ENCODE measurements at places on chromosomes 12 and 14.
A peak's percentile ranks its signal among the peaks of the same experiment; 100 is the strongest.

GRCh38 chr14:54278665-54279295 lies 118.0 kb upstream of the CDKN3 start:
- DNase-seq, result no peak

- DNase-seq, result no peak
Measured at GRCh38 chr12:69866698-69867097, 41.7 kb downstream of the MYRFL start.

GRCh38 chr12:70661466-70662161 lies 24.4 kb upstream of the PTPRB start:
- no peak for DNase-seq

DNA sequence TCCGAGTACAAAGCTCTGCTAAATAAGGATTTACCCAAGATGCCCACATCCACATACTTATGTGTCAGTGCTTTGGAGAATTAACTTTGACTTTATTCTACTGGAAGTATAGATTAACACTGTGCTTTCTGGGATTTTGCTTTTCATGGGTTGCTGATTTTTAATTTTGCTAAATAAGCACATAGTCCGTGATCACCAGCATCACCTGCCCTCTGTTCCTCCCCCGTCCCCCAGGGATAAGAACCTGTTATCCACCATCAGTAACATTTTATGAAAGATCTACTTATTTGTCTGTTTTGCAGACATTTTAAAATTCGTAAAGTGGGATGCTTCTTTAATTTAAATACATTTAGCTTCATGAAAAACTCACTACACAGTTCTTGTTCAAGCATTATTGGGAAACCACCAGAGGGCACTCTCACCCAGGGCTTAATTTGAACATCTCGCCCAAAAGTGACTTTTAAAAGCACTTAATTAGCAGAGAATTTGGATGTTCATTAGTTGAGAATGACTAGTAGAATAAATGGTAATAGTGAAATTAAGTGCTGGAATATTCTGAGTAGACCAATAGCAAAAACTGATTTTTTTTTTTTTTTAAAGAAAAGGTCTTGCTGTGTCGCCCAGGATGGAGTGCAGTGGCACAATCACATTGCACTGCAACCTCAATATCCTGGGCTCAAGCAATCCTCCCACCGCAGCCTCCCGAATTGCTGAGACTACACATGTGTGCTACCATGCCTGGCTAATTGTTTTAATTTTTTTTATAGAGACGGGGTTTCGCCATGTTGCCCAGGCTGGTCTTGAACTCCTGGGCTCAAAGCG lies 35.7 kb downstream of the MRPL42 start:
- peak; percentile 32 for DNase-seq

- no peak for DNase-seq
Measured at GRCh38 chr12:3225796-3226180, 148.6 kb downstream of the TSPAN9 start.

DNA sequence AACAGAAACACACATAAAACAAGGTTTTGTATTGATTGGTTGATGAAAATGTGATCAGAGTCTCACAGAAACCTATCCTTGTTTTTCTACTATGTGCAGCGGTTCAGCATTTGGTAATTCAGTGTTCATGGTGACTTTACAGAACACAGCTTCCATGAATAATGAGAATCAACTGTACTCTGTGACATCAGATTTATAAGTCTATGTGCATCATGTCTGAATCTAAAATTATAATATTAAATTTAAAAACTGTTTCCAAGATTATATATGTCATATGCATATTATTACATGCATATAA lies 104.3 kb downstream of the SLC16A7 start:
- no peak for DNase-seq

DNA sequence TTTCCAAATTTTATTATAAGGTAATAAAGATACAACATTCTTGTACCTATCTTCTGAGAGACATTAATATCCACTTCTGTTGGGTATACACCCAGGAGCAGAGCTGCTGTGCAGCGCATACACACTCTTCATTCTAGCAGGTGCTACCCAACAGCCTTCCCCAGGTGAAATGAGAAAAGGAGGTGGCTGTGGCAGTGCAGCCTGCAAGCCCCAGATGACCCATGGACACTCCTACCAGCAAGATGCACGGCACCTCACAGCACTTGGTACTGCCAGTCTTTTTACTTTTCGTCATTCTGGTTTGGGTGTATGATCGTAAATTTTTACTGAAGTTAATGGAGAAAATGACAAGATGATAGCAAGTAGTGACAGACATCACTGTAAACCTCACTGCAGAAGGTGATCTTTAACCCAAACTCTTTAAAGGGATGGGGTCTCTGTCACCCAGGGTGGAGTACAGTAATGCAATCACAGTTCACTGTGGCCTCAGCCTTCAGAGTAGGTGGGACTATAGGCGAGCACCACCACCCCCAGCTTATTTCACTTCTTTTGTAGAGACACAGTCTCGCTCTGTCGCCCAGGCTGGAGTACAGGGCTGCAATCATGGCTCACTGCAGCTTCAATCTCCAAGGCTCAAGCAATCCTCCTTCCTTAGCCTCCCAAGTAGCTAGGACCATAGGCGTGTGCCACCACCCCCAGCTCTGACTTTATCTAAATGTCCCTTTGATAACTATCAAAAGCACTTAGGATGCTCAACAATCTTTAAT lies 26.5 kb downstream of the VPS37B start:
- no peak for DNase-seq

DNA sequence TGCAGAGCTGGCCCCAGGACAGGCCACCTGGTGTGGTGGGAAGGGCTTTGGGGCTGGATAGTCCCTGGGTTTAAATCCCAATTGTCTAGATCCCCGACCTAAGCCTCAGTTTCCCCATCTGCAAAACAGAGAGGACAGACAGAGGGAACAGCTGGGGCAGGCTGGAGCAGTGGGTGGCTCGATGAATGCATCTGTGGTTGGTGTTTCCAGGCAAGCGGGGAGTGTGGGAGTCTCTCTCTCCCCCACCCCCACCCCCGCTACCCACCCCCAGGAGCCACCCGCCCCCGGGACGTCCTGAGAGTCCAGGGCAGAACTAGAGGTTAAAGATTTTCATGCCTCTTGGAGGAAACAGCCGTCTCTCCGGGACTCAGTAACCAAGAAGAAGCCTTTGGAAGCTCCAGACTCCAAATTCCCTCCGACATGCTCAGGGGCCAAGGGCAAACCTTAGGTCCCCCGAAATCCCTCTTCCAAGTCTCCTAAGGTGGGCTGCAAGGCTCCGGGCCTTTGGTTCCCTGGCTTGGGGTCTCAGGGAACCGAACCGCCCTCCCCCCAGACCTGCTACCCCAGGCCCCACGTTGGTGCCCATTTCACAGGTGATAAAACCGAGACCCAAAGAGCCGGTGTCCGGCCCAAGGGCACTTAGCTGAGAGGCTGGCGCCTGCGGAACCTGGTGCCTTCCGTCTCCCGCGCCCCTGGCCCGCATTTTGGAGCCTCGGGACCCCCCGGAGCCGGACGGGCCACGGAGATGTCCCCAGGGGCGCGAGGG lies 474 bp downstream of the TRPV4 start:
- DNase-seq, result no peak

- peak; percentile 69 for DNase-seq
Measured at GRCh38 chr12:65602610-65603295, 221.5 kb upstream of the HMGA2 start.

- no peak for DNase-seq
Measured at GRCh38 chr12:57765003-57765697, 1.7 kb downstream of the CYP27B1 start.

DNA sequence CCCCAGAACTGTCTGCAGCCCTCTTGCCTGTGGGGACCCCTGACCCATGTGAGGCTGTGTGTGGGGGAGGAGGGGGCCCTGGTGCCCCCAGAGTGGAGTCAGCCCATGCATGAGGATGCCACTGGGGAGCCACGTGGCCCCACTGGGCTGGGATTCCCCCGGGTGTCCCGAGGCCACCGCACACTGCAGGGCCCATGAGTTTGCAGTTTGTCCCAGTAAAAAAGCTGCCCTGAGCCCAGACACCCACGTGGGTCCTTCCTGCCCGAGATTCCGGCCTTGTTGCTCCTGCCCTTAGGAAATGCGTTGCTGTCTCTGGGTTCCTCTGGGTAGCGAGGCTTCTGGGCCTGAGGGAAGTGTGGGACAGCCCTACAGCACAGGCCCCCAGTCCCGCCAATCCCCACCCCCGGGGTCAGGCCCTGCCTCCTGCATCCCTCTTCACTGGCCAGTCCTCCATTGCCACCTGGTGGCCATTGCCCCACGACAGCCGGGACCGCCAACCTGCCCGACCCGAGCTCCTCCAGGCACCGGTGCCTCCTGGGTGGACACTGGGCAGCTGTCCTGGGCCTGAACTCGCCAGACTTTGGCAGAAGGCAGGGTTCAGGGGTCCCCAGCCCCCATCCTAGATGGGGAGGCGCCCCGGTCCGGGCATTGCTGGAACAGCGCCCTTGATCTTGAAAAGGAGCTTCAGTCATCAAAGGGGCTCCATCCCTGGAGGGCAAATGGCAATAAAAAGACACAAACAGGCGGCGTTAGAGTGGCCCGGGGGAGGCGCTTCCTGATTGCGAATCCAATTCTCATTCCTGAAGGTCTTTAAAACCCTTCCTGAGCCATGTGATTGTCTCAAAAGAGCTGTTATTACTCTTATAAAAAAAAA lies 15.6 kb upstream of the C14orf180 start:
- no peak for DNase-seq

GRCh38 chr12:132430838-132431774 lies 58.8 kb upstream of the FBRSL1 start:
- no peak for DNase-seq

GRCh38 chr12:96500693-96501092 lies 11.3 kb downstream of the CFAP54 start:
- no peak for DNase-seq

- no peak for DNase-seq
Measured at GRCh38 chr12:5643266-5643665, 211.4 kb downstream of the NTF3 start.

DNA sequence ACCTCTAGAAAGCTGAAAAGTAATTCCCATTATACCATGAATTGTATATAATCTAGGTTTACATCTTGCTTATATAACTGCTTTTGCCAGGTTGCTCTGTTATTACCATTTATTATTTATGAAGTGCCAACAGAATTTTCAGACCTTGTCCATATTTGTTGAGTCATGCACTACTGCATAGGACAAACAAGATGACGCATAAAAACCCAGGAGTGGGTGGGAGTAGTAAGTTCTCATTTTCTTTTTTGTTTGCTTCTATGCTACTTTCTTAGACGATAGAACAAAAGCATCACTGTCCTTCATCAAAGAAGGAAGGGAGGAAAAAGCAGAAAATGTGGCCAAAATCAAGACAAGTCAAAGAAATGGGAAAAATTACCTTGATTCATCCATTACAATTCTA lies 119.0 kb upstream of the RASSF8 start:
- DNase-seq, result no peak

DNA sequence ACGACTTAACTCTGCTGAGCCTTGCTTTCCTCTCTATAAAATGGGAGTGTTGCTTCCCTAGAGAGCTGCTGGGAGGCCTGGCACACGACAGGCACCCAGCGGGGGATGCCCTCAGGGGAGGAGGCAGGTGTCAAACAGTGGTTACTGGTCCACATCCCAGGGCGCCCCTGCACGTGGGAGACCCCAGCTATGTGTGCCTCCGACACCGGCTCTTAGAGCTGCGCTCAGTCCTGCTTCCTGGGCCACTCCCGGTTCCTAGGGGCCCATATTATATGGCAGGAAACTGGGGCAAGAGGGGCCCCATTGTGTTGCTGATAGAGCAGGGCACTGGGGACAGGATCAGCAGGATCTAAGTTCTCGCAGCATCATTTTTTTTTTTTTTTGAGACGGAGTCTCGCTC lies 47.3 kb downstream of the CHGA start:
- DNase-seq, result no peak

DNA sequence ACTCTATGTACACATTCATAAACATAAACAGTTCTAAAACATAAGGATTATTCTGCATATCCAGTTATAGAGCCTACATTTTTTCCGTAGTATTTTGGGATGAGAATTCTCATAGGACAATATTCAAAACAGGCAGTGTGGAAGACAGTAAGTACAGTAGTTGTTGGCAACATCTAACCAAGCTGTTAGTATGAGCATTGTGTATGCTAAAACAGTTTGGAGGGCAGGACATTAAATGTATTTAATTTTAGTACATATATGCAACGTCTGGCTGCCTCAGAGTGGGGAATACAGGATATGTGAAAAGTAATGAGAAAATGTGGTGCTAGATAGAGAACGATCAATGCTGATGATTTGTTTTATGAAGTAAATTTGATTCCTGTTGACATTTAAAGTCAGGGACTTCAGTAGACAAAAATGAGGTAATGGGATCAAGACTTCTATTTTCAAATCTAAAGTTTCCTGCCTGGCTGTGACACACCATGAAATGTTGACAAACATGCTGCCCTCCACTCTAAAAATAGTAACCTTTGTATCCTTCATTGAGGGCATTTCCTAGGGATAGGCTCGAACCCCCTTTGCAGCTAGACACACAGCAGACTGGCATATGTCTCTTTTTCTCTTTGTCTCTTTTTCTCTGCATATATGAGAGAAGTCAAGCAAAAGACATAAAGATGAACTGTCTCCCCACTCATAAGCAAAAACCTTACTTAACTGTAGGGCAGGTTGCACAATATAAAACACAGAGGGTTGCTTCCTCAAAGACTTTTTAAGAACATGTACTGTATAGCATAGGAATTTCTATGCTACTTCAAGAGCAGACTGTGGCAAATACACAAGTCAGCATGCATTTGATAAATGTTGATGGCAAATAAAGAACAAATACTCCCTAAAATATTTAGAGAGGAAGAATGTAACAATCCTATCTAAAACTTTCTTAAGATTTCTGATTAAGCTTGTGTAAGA lies 75.5 kb upstream of the GTF2A1 start:
- peak; percentile 89 for DNase-seq

DNA sequence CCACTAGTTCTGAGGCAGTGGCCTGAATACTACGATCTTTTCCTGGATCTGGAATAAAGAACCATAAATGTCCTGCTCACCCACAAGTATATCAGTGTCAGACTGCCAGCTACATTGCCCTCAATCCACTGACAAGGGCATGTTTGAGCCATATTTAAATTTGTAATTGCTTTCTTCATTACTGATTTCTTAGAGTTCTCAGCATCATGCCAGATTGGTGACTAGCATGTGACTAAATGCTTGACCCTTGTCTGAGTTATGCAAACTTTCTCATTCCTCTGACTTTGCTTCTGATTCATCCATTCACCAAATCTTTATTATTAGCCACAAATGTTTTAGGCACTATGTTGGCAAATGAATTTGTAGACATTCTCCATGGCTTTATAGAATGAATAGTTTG lies 143.6 kb upstream of the SLC16A7 start:
- DNase-seq, result no peak

- DNase-seq, result peak; percentile 89
Measured at GRCh38 chr14:24215495-24216344, at the start of gene MDP1. MDP1 (minus strand) TSS chr14:24216066; CDS start chr14:24215955, 111 bp downstream.

DNA sequence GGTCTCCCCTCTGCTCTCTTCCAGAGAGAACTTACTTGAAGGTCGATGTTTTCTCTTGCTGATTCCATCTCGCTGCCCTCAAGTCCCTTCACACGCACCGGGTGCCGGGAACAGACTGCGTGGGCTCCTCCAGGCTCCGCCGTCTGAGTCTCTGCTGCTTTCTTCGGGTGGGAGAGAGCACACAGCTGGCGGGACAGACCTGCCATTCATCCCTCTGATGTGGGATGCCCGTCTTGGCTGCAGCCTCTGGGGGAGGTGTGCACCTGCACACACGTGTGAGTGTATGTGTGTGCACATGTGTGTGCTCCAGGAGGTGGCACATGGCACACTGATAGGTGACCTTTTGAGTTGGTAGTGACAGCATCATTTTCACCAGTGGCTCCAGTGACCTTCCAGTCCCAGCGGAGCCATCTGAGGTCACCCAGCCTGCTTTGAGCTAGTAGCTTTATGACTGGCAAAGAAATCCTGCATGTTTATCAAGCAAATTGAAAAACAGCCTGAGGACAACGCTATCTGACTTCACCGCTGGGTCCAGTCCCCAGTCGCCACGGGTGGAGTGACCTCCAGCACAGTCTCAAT lies at the start of gene NINJ2:
Gene NINJ2, minus strand, starts transcription at position 153 of the 579 bp plus-strand sequence. Its CDS starts 85 bp downstream, at position 68.
- DNase-seq, result no peak
